ENCODE measurements at places on chromosomes 13 and 19.

DNA sequence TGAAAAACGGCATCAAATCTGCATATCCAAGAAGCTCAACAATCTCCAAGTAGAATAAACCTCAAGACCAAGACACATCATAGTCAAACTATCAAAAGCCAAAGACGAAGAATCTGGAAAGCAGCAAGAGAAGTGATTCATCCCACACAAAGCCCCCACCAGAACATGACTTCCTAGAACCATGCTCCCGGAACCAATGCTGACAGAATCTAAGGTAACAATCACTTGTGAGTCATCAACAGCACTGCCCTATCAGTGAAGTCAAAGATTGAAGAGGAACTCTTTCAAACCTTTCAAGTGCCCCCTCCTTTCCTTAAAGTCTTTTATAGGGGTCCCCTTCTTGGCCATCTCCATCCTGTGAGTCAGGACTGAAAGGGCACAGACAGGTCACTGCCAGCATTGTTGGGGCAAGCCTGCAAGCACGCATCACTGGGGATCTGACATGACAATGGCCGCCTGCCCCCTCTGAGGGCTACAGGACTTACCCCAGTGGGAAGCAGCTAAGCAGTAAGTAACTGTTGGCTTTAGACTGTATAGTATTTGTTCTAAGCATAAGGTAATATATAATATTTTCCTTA lies at the start of gene CCDC70:
Gene CCDC70 (plus strand): TSS at position 247 of the 578 bp plus-strand sequence. CDS start 3,443 bp downstream, outside the sequence.
- no peak for DNase-seq

GRCh38 chr13:65937251-65937650 lies 1292.9 kb downstream of the PCDH9 start:
- no peak for DNase-seq

DNA sequence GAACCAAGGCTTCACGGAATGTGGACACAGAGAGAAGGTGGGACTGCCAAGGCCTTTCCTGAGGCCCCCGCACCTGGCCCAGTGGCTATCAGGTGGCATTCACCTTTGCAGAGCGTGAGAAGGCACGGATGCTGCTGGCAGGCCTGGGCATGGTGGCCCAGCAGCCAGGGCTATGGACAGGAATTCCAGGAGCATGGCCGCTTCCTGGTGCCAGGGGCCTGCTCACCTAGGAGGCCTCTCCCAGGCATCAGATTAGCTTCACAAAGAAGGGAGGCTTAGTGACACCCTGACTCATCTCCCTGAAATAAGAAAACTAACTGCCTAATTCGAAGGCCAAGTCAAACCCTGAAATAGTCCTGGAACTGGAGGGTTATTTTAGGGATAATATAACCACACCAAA lies 155.8 kb downstream of the TEX29 start:
- no peak for DNase-seq

GRCh38 chr19:7545904-7546303 lies 10.4 kb downstream of the PNPLA6 start:
- DNase-seq = peak; percentile 66

DNA sequence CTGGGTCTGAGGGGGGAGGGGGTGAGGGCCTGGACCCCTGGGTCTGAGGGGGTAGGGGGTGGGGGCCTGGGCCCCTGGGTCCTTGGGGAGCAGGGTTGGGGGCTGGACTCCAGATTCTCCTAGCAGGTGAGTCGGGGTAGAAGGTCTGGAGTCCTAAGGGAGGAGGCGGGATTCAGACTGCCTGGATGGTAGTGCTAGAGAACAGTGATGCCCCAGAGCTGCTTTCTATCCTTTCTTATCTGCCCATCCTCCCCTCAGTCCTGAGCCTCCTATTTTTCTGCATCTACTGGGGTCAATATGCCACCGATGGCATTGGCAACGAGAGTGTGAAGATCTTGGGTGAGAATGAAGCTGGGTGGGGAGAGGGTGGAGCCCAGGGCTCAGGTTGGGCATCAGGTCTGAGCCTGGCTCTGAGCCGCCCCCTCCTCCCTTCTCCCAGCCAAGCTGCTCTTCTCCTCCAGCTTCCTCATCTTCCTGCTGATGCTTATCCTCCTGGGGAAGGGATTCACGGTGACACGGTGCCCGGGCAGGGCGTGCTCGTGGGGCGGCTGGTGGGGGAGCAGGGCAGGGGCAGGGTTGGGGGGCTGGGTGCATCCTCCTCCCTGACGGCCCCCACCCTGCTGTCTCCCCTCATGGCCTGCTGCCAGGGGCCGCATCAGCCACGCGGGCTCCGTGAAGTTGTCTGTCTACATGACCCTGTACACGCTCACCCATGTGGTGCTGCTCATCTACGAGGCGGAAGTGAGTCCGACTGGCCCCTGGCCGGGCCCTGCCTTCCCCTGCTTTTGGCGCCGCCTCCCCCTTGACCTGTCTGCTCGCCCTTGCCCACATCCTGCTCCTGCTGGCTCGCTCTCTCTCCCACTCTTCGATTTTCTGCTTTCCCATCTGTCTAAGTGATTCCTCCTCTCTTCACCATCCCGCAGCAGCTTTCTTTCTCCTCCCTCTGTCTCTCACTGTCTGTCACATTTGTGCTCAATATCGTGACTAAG lies 3.4 kb downstream of the TMEM145 start:
- no peak for DNase-seq

GRCh38 chr13:71867131-71867814 lies at the start of gene DACH1:
DACH1 (minus strand) TSS chr13:71867204.
- peak; percentile 49 for DNase-seq

DNA sequence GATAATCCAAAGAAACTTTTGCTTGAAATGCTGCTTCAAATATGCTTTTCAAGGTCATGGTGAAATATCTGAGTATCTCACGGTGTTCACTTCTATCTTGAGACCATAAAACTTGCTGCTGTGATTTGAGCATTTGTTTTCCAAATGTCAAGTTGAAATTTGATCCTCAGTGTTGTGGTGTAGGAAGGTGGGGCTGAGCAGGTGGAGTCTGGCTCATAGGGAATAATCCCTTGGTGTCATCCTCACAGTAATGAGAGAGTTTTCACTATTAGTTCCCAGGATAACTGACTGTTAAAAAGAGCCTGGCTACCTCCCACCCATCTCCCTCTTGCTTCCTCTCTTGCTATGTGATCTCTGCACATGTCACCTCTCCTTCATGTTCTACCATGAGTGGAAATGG lies 858.0 kb upstream of the SLITRK5 start:
- DNase-seq = no peak

DNA sequence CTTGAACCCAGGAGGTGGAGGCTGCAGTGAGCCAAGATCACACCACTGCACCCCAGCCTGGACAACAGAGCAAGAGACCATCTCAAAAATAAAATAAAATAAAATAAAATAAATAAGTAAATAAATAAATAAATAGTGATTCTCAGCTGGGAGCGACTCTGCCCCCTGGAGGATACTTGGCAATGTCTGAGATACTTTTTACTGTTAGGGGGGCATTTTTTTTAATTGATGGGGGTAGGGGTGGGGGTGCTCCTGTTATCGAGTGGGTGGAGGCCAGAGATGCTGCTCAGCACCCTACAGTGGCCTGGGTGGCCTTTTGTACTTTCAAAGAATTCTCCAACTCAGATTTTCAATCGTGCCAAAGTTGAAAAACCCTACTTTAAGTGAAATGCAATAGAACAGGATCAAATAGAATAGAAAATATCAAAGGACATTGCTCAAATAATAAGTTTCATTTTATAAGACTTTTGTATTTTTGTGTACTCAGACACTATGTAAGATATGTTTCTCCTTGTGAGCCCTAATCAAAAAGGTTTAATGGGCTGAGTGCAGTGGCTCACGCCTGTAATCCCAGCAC lies 7.1 kb upstream of the CLPP start:
- DNase-seq = no peak

DNA sequence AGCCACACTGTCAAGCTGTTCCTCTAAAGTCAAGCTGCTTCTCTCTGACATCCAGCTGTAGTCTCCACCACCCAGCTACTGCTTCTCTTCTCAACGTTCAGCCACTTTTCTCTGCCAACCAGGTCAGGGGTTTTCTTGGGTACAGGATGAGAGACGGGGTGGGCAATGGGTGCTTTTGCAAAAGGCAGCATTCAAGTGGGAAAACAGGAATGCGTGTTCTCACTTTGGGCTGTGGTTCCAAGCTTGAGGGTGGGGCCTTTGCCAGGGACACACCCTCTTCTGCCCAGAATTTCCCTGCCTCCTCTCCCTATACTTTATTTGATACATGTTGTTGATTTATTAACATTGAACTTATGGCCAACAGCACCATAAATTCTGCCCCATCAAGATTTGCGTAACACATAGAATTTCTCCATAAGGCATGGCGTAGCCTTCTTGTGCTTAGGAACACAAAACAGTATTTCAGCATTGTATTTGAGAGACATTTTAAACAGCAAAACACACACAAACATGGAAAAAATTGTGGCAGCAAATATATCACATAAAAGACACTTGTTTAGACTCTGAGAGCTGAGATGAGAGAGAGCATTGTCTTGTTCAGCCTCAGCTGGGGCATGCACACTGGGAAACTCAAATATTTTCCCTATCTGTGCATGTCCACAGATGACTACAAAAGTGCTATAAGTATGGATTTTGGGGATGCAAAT lies 392.8 kb downstream of the SLITRK6 start:
- no peak for DNase-seq

GRCh38 chr13:101707659-101708058 lies 255.2 kb downstream of the ITGBL1 start:
- no peak for DNase-seq

DNA sequence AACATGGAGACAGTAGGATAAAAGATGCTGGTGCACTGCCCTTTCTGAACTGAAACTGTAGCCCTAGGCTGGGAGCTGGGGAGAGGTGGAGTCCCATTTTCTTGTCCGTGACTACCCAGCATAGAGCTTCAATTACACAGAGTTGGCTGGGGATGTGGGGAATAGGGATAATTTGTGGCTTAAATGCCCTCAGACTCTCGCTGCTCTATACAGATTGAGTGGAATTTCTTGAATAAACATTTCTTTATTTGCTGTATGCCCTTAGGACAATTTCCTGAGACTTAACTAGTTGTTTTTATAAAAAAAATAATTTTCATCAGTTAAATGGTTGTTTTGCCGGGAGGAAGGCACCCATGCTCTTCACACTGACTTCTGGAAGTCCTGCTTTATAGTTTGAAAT lies 7.2 kb downstream of the IGFL2 start:
- no peak for DNase-seq

GRCh38 chr13:26836626-26837025 lies 76.0 kb upstream of the GPR12 start:
- DNase-seq = no peak

DNA sequence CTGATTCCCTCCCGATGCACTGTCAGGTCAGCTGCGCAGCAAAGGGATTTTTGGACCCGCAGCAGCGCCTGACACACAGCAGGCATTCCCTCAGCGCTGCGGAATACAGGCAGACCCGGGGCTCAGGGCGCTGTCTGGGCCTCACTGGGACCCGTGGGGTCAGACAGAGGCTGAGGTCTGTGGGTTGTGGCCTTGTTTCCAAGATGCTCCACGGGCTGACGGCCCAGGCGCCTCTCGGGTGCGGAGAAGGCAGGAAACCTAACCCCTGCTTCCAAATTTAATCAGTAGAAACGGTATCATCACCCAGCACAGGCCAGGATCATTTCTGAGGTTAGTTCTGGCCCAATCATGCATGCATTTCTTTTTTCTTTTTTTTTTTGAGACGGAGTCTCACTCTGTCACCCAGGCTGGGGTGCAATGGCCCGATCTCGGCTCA lies 686 bp upstream of the RNF126 start:
- DNase-seq = no peak

DNA sequence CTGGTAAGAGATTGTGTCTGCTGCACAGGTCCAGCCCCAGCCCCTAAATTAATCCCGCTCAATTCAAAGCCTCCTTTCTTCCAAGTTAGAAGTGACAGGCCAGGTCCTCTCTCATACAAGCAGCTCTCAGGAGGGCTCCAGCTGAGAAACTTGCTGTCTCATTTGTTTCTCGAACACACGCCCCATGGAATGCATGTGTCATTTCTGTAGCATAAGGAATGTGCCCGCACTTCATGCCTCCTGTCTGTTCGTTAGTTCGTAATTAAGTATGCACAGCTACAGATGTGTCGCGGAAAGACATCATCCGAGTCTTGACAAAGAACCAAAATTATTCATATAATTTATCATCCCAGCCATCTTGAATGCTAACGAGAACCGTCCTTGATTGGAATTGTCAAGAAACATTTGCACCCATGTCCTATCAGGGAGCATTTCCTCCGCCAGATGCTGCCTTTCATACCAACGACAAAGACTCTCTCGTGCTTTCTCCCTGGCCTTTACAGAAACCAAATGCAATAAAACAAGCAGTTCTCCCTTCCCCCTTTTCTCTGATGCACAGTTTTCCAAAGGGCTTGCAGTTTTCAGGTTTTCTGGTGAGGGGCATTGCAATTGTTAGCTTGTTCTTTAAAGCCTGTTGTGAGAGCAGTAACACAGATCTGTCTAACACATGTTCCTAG lies 133.5 kb downstream of the UQCRFS1 start:
- no peak for DNase-seq

DNA sequence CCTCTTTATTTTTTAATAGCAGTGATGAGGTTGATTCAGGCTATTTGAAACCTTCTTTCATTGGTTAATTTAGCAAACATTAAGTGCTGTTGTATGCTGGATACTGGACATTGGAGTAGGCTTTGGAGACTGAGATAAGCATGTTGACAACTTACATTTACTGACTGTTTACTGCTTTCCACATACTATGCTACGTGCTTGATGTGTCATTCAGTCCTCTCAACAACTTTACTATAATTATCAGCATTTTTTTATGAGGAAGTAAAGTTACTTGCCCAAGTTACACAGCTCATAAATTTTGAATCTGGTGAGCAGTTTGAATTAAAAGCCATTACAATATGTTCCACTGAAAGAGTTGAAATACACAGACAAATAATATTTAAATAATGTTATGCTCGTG lies 83.8 kb downstream of the GJA3 start:
- DNase-seq = no peak

DNA sequence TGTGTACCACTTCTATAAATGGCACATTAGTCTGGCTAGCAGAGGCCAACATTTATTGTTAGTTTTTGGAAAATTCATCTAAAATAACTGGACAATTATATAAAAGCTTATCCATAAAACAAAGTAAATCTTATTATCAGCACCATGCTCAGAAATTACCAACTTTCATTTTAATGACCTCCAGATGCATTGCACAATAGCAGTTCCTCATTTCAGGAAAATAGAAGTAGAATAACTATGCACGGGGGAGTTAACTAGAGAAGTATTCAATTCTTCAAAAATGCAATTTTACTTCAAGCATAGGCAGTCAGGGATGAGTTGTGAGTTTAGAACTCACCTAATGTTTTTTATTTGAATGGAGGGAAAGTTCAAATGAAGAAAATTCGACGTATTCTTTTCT lies 1023.5 kb downstream of the PCDH17 start:
- DNase-seq = peak; percentile 21

GRCh38 chr13:93951108-93951507 lies 528.4 kb downstream of the DCT start:
- no peak for DNase-seq

- DNase-seq = no peak
These were observed 475 bp upstream of the ZC3H4 start for GRCh38 chr19:47113850-47114651.

GRCh38 chr19:33203529-33203928 lies 9.4 kb downstream of the LRP3 start:
- DNase-seq = no peak

DNA sequence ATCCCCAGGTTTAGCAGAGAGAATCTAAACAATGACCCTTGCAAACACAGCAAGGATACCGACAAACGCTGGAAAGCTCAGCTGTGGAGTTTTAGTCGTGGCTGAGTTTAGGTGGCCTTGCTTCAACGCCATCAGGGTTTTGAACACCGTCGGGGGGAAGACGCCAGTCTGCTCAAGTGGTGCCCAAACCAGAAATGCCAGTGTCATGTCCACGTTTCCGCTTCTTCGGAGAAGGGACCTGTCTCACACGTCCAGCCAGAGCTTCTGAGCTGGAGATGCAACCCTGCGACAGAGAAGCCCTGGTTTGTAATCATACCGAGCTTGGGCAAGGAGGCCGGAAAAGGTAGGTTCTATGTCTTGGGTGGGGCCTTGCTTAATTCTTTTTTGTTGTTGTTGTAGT lies 42.6 kb upstream of the ATP11A start:
- no peak for DNase-seq
